ENCODE measurements at places on chromosomes 3 and 15.

- DNase-seq: no peak
Measured at GRCh38 chr3:37992271-37993066, 1.9 kb downstream of the VILL start.

- peak; percentile 98 for DNase-seq
Measured at GRCh38 chr3:38031022-38031994, 1.9 kb upstream of the PLCD1 start.

DNA sequence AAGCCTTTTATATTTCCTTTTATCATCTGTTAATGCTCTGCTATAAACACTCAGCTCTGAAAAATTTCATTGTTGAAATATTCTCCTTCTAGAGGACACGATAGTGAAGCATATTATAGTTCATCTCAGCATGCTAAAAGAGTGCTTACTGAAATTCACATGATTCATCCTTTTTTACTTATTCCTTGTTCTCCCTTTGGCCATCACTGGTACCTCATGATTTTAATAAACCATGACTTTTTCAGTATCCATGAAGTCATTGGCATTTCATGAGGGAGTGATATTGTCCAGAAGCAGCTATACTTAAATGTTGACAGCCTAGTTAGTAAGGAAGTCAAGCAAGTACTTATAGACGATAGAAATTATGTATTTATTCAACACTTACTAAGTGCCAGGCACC is 112.7 kb downstream of the PROS1 start:
- DNase-seq: no peak

DNA sequence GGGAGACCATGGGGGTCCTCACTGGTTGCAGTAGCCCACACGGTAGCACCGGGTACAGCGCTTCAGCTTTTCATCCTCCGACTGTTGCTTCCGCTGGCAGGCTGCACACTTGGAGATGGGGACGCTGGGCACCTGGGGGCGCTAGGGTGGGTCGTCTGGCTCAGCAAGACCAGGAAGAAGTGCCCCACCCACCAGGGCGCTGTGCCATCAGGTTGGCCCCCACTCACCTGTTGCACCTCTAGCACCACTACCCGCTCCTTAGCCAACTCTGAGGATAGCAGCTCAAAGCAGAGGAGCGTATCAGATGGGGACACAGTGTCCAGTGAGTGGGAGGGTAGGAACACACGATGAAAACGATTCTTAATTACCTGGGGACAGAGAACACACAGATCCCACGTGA is 7.7 kb upstream of the QARS1 start:
- no peak for DNase-seq

DNA sequence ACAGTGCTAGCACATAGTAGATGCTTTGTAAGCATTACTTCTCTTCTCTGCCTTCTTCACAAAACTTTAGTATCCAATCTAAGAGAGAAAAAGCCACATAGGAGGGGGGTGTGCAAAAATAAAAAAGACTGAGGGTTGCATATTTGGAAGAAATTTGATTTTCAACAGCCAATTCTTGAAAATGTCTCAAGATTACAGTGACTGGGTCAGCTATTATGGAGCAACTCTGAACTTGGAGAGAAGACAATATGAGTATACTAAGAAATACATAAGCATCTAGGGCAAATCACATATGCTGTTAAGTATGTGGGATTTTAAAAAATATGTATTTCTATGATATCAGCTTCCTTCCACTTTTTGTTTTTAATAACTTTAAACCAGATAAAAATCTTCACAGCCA is 196.6 kb upstream of the GOLIM4 start:
- no peak for DNase-seq

DNA sequence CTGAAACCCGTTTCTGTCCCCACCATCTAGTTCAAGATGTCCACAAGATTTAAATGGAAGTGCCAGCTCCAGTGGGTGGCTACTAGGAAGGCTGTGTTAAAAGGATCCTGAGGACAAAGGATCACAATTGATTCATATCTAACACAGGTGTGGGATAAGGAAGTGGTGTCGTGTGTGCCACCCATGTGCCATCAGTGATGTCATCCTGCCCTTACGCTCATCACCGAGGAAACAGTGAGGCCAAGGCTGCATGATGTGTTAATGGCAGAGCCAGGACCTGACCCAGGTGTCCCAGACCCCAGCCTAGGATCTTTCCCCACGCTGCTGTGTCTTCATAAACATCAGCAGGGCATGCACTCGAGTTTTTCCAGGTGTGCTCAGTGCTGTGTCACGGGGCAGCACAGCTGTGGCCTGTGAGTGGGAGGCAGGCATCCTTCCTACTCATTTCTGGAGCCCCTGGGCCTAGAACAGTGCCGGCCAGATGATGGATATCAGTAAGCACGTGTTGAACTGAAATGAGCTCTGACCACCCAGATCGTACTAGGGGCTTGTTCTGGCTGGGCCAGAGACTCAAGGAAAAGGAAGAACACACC is 10.6 kb upstream of the TGM5 start:
- DNase-seq: no peak

DNA sequence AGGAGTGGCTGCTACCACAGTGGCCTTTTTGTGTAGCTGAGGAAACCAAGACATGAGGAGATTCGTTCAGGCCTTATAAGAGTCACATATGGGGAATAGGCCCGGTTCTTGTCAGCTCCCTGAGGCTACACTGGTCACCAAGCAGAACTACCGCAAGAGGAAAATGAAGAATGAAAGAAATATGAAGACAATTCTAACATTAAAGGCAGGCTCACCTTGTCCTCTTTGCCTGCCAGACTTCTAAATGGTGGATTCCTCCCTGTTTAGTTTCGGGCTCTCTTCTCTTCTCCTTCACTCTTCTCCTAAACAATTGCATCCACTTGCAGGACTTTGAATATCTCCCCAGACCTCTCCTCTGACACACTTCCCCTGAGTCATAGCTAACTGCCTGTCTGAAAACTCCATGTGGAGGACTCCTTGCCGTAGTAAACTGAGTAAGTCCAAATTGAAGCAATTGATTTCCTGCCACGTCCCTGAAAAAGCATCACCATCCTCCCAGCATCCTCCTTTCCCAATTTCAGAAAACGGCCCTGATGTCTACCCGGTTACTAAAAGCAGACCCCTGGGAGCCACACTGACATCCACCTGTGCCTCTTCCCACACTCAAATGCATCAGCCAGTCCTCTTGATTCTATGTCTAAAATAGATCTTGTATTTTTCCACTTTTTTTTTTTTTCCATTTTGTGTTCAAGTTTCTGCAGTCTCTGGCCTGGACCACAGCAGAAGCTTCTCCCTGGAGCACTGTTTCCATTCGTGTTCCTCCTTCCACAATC is 30.3 kb upstream of the VEPH1 start:
- DNase-seq: no peak

GRCh38 chr15:77636209-77636608 is 3.5 kb upstream of the LINGO1 start:
- no peak for DNase-seq

- DNase-seq: no peak
Measured at GRCh38 chr3:43792904-43793303, 102.2 kb downstream of the ABHD5 start.

DNA sequence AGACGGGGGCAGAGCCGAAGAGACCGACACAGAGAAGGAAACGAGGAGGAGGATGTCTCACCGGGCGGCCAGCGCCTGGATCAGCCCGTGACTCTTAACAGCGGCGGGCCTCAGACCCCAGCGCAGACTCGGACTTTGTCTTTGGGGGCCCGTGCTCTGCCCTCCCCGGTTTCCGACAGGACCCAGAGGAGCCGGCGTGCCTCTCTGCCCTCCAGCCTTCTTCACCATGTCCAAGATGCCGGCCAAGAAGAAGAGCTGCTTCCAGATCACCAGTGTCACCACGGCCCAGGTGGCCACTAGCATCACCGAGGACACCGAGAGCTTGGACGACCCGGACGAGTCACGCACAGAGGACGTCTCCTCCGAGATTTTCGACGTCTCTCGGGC is 1.0 kb downstream of the TSC22D2 start:
- DNase-seq: no peak

- no peak for DNase-seq
Measured at GRCh38 chr15:38187630-38188313, 64.9 kb upstream of the SPRED1 start.

DNA sequence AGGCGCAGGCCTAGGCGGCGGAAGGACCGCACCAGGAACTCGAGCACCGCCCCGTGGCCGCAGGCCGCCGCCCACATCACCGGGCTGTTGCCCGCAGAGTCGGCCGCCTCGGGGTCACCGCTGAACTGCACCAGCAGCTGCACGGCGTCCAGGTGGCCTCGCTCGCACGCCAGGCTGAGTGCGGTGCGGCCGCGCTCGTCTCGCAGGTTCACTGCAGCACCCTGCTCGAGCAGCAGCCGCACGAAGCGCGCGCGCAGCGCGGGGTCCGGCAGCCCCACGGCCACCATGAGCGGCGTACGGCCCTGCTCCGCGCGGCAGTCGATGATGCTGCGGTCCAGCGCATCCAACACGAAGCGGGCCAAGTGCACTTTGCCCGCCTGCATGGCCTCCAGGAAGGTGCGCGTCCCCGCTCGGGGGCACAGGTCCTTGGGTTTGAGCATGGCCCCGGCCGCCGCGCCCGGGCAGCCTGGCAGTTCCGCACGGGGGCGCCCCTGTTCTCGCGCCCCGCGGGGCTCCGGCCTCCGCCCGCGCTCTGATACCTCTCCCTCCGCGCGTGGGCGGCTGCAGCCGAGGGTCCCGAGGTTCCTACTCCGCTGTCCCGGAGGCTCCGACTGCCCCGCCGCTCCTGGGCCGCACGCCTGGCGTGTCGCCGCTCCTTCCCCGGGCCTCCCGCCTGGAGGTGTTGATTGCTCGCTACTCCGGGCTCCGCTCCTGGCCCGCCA is 556 bp downstream of the ANKRD63 start:
- DNase-seq: peak; percentile 96

Measured in 8988T (cell line).